Adipocyte (in vitro differentiated cells): ENCODE measurements at places on chromosomes 16 and 17.

DNA sequence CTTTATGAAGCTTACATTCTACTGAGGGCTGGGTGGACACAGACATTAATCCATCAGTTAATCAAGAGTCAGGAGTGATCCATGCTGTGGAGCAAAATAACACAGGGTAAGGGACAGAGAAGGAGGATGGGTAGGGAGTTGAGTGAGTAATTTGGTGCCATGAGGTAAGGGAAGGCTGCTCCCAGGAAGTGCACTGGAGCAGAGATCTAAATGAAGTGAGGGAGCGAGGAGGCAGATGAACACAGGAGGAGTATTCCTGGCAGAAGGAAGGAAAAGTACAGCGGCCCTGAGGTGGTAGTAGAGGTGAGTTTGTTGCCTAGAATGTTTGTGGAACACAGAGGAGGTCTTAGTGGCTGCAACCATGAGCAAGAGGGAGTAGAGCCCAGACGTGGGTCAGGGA, 34.8 kb downstream of the ASIC2 start:
- DNase-seq: no peak

GRCh38 chr16:13315642-13316427, 414.4 kb downstream of the SHISA9 start:
- DNase-seq: no peak

DNA sequence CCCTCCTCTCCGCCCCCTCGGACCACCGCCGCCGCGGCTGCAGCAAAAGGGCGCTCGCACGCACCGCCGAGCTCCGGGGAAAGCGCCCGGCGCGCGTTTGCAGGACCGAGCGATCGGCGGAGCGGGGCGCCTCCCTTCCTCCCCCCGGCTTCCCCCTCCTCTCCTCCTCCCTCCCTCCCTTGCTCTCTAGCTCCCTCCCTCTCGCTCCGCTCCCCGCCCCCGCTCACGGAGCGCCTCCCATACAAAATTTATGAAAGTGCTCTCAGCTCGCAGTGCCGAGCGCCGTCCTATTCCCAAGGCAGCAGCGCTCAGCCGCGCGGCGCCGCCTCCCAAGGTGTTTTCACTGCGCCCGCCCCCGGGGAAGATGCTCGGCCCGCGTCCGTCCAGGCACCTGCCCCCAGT, at the start of gene RTN4RL1:
Gene RTN4RL1 (minus strand): TSS at position 115 of the 402 bp plus-strand sequence. CDS start 469 bp downstream, outside the sequence.
- DNase-seq: peak; percentile 73

- DNase-seq: peak; percentile 77
Measured at GRCh38 chr17:42459256-42459800, 650 bp downstream of the ATP6V0A1 start.

DNA sequence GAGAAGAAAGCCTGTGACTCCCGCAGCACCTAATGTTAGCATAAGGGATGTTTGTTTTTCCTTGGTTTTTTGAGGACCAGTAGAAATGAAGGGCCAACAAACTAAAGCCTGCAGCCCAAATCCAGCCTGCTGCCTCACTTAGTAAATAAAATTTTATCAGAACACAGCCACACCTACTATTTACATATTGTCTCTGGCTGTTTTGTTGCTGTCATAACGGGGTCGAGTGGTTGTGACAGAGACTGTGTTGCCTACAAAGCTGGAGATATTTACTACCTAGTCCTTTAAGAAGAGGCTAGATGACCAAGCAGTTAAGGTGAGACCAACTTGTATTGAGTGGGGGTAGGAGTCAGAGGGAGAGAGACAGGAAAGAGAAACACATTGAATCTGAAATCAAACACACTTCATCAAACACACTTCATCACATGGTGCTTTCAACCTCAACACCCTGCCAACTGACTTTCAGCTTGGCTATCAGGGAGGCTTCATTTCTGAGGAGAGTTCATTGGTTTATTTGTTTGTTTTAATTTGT, 546.3 kb upstream of the CDH11 start:
- no peak for DNase-seq
